ENCODE measurements at places on chromosomes 3 and 15.

GRCh38 chr15:91593067-91593466 is 260.4 kb upstream of the SLCO3A1 start:
- DNase-seq: no peak

- no peak for DNase-seq
Observed at GRCh38 chr3:150097588-150097890, 126.8 kb upstream of the PFN2 start.

DNA sequence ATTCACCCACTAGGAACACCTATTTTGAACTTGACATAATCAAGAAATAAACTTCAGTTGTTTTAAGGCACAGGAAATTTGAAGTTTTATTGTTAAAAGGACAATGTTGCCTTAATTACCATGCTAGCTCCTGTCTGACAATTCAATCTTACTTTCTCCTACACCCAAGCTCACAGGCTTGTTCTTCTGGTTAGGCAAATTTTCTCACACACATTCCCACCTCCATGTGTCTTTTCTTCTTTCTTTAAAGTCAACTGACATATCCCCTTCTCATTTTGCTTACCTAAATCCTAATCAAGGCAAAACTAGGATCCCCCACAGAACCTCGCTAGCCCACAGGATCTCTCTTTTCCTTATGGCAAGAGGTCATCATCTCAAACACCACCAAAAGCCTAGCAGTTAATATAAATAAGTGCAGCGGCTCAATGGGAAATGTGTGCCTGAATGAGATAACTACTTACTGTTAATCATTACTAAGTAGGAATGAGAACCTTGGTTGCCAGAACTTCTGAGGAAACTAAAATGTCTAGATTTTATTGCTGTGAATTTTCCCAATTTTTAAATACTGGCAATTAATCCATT is 189.3 kb downstream of the PLCH1 start:
- no peak for DNase-seq

DNA sequence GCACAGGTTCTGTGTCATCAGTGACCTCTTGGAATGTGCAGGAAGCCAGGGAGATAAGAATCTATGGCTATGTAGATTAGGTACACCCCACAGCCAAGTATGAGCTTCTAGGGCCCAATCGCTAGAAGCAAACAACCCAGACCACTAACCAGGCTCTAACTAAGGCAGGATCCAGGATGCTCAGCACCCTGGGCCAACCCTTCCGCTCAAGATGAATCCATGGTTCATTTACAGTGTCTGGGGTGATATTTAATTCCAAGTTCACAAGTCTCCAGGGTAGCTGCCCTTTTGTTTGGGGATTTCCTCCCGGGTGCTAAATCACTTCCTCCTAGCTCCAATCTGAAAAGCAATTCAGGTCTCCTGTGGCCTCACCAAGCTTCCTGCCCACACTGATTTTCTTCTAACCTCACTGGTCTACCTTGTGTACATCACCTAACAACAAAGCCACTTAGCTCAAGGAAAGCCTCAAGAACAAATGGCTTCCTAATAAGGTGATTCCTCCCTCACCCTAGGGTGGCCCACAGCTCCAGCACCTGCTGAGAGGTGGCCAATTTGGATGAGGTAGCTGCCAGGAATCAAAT is 2.4 kb downstream of the EHD4 start:
- no peak for DNase-seq

- no peak for DNase-seq
Observed at GRCh38 chr3:25751725-25752124, 31.5 kb downstream of the NGLY1 start.

DNA sequence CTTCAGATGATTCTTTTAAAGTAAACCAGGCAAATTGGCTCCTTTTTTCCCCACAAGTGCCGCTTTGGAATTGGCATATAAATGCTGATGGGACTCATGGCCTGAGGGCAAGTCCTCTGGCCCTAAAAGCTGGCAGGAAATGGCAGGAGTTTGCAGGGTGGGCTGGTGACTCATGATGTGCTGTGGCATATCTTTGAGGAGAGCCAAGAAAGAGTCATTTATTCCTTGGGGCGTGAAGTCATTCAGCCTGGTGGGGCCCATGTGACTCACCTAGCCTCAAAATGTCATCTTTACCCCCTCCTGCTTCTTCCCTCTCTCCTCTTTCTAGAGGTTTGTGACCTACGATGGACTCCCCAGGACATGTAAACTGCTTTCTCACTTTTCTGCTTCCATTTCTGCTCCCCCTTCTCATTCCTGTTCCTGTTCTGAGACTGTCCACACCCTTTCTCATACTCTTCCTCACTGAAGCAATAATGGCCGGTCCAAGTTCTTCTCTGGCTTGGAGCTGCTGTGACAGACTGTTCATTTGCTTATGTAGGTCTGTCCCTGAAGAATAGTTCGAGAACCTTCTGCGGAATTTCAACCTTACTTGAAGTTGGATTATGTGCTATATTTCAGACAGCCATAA is 326.1 kb downstream of the SATB1 start:
- no peak for DNase-seq

GRCh38 chr3:139718415-139718814 is 40.6 kb upstream of the NMNAT3 start:
- DNase-seq: no peak

DNA sequence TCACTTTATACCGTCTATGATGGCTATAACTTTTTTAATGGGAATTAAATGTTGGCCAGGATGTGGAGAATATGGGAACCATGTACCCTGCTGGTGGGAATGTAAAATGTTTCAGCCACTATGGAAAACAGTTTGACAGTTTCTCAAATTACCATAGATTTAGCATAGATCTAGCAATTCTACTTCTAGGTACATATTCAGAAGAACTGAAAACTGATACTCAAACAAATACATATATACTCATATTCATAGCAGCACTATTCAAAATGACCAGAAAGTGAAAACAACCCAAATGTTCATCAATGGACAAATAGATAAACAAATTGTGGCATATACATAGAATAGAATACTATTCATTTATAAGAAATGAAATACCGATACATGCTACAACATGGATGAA is 539.4 kb downstream of the IGSF11 start:
- DNase-seq: no peak

All from frontal cortex (tissue), 4 donors.